ENCODE measurements at places on chromosomes 13 and 19.

DNA sequence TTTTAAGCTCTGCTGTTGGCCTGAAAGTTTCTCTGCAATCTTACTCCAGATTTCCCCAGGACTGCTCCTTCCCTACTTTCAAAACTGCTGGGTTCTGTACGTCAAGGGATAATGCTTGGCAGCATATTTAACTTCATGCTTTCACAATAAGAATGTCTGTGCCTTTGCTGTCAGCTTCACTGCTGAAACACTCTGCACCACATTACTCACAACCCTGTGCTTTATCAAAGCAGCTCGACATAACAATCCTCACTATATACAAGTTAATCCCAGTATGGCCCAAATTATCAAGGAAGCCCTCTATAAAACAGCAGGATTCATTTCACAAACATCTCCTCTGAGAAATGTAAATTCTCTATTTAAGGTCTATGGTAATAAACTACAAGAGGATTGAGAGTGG is 17.5 kb downstream of the LATS2 start:
- no peak for DNase-seq

DNA sequence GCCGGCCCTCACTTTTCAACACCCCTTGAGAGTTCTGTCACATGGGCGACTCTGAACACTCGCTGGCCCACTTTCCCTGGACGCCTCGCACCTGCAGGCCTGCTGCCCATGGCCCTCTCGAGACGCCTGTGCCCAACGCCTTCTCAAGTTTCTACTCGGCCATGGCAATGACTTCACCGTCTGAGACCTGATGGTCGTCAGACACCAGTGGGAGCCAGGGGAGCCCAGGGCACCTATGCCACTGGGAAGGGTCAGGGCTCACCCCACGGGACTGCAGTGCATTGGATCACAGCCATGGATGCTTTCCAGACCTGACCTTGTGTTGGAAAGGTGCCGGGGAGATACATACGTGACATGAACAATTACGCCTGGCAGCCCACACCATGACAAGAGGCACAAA is 60.1 kb downstream of the KLF2 start:
- DNase-seq, result no peak

- peak; percentile 99 for DNase-seq
These were observed at the start of gene NECTIN2 for GRCh38 chr19:44845612-44846454. NECTIN2 (plus strand) TSS chr19:44846297; CDS start chr19:44846526, 229 bp downstream.

DNA sequence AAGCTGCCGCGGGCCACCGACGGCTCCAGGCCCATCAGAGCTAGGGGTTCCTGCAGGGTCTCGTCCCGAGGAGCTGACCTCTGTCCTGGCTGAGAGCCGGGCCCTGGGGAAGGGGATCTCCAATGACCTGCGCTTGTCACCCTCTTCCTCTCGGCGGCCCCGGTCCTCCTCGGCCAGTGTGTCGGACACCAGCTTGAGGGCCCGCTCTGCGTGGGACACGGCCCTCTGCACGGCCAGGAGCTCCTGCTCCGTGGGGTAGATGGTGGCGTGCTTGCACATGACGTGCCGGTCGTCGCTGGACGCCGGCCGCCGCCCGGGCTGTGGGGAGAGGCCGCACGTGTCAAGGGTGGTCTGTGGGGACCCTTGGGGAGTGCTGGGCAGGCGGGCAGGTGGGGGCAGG is 32.7 kb upstream of the MATK start:
- DNase-seq, result no peak

DNA sequence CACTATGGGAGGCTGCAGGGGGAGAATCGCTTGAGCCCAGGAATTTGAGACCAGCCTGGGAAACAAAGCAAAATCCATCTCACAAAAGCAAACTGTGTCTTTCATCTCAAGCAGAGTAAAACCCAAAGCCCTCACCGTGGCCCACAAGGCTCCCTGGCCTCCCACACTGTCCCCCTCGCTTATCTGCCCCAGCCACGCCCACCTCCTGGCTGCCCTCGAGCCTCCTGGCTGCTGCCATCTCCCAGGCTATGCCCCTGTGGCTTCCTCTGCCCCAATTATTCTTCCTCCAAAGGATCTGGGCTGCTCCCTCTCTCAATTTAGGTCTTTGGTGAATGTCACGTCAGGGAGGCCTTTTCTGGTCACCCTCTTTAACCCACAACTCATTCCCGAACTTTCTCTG is 3.6 kb downstream of the RABAC1 start:
- no peak for DNase-seq

DNA sequence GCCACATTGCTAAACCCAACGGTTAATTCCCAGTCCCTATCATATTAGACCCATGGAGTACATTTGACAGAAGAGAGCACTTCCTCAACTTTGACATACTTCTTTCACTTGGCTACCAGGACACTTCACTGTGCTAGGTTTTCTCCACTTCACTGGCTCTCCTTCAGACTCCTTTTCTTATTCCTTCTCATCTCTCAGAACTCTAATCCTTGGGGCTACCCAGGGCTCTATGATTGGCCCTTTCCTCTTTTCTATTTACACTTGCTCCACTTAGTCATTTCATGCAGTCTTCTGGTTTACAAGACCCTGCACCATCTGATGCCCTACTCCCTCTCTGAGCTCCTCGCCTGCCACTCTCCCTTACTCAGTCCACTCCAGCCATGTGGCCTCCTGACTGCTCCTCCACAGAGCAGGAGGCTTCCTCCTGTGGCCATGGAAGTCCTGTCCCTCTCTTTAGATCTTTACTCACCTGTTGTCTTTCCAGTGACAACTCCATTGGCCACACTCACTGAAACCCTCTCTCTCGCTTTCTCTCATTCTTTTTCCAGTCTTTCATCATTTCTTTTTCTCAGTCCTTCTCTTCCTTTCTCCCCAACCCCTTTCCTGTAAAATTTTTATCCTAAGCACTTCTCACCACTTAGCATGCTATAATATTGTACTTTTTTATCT is 90.4 kb downstream of the TBC1D4 start:
- DNase-seq, result no peak

DNA sequence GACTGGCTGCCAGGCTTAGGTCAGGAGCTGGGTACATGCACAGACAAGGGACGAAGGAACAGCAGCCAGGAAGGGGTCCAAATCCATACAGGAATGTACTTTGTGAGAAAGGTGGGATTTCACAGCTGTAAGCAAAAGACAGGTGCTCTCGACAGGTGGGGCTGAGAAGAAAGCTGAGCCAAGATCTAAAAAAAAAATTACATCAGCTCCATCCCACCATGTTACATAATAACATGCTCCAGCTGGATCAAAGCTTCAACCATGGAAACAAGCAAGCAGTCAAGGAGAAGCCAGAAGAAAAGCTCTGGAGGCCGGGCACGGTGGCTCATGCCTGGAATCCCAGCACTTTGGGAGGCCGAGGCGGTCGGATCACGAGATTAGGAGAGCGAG is 8.0 kb downstream of the UBXN6 start:
- DNase-seq, result no peak

GRCh38 chr13:42876270-42876714 is 94.9 kb downstream of the FAM216B start:
- no peak for DNase-seq

DNA sequence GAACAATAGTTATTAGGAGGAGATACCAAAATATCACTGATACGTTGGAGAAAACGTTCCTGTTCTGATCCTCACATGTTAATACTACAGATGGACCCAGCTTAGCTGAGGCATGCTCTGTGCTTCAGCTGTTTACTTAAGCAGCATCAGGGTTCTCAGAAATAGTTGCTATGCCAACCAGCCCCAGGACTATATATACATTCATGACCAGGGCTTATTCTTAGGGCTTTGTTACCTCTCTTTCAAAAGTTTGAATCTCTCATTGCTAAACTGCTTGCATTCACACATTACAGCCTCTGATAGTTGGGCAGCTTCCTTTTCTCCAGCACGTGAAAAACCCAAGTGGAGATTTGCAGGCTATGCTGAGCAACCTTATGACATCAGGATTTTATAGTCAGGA is 800.4 kb downstream of the DIAPH3 start:
- DNase-seq, result no peak

DNA sequence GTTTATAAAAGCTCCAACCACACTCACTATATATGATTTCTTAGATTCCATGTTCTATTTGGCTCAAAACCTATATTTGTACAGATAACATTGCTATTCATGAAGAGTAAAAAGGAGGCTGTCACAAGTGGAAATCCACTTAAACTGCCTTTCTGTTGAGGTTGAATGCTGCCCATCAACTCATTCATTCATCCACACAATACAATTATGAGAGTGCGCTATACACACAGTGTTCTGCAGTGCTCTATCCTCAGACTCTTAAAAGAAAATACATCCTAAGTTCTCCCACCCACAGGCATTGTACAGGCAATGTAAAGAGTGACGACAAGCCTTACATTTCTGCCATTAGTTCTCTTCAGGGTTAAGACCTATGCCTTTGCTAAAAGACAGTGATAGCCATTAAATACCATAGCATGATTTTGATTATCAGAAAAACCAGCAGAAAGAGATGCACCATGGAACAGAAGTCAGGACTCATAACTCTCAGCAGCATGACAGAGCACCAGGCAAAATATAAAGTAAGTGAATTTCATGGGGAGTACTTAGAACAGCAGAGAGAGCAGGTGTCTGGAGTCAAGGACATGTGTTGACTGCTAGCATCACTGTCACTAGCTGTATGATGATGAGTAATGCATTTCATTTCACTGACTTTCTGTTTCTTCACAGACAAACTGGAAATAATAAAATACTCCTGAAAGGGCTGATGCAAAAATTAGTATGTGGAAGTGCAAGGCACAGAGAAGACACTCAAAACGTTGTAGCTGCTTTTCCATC is 218.0 kb downstream of the RBM26 start:
- no peak for DNase-seq

DNA sequence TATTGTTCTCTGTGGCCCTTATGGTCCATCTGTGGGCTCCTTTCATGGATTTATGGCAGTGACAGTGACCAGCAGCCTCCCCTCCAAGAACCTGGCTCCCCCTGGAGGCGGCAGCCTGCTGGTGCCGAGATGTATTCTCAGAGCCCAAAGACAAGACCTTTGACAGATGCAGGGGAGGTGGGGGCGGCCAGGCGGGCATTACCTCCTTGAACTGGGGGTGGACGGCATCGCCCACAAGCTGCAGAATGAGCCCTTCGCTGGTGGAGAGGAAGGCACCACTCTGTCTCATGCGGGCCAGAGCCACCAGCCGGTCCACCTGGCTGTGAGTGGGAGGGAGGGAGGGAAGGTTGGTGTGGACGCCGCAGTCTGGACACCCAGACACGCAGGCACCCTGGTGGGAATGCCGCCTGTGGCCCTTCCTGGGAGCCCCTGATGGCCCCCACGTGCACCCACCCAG is 6.6 kb downstream of the ISOC2 start:
- peak; percentile 55 for DNase-seq

DNA sequence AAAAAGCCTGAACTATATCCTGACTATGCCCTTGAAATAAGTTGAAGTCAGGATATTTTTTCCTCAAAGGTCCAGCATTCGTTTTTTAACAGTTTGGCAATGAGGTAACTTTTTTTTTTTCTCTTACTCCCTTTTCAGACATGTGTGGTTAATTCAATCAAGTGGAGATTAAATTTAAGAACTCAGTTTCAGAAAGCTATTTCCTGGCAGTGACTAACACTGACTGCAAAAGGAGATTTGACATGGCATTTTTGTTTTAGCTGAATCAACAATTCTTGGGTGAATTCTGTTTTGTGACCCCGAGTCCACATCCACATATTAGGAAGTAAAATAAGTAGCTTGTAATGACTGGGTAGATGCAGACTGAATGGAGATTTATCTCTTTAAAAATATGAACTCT is 716.4 kb downstream of the PCDH9 start:
- DNase-seq, result no peak

DNA sequence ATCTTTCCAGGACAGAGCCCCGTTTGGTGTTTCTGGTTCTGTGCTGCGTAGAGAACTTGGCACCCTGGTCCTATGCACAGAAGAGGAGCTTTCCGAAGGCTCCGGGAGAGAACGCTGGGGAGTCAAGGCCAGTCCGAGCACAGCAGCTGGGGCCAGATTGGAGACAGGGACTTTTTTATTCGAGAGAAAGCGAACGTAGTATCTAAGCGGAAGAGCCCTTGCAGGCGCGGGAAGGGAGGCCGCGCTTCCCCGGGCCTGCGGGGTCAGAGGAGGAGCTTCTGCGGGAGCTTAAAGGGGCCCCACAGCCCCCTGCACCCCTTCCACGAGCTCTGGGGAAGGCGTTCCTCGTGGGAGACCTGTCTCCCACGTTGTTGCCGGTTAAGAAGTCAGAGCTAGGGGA is 48.6 kb upstream of the ARHGEF7 start:
- DNase-seq, result no peak

DNA sequence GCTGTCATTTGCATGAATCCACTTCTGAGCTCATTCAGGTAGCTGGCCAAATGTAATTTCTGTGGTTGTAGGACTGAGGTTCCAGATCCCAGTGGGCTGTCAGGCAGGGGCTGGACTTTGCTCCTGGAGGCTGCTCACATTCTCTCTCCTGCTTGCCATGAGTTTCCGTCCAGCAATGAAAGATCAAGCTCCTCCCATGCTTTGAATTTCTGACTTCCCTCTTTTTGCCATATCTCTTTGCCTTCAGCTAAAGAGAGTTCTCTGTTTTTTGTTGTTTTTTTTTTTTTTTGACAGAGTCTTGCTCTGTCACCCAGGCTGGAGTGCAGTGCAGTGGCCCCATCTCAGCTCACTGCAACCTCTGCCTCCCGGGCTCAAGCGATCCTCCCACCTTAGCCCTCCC is 76.9 kb downstream of the ING1 start:
- DNase-seq, result no peak

- no peak for DNase-seq
These were observed 35.5 kb upstream of the LDLR start for GRCh38 chr19:11053817-11054195.

- no peak for DNase-seq
These were observed 83.4 kb downstream of the UBL3 start for GRCh38 chr13:29767006-29767405.

DNA sequence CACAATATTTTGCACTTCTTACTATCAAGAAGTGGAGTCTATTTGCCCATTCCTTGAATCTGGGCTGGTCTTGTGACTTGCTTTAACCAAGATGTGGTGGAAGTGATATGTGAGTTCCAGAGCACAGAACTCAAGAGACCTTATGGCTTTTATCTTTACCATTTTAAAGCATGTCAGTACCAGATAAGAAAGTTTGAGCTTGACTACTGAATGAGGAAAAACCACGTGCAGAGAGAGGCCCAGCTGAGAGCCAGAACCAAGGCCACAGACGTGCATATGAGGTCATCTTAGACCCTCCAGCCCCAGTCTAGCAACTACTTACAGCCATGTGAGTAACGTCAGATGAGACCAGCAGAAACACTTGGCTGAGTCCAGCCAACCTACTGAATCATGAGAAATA is 6.3 kb upstream of the CDK8 start:
- DNase-seq, result no peak

DNA sequence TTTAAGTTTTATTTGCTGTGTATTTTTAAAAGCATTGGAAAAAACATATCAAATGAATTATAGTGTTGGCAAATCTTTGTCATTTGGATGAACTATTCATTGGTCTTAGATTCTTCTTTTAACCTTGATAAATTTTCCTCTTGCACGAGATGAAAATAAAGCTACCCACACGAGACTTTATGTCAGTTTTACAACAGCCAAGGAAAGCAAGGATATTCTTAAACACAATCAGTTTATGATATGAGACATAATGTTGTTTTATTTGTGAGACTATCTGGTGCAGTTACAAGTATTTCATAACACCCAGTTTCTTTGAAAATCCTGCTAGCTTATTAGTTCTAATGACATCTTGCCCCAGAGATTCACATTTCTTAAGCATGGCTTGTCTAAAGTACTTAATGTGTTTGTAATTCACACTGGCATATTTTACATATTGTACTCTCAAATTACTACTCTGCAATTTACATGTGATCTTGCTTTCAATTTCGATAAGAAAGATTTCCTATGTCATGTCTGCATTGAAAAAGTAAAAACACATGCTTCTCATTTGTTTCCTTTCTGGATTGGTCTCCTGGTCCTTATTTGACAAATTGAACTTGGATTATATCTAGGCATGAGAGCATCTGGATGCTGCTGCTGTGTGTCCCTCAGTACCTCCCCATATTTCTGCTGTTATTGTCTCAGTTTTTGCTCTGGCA is 955.5 kb upstream of the PCDH9 start:
- no peak for DNase-seq

Measured in RWPE2 (cell line).